ENCODE measurements at places on chromosomes 13 and 19.

GRCh38 chr13:75339635-75340374 is 142.2 kb downstream of the TBC1D4 start:
- DNase-seq = no peak

DNA sequence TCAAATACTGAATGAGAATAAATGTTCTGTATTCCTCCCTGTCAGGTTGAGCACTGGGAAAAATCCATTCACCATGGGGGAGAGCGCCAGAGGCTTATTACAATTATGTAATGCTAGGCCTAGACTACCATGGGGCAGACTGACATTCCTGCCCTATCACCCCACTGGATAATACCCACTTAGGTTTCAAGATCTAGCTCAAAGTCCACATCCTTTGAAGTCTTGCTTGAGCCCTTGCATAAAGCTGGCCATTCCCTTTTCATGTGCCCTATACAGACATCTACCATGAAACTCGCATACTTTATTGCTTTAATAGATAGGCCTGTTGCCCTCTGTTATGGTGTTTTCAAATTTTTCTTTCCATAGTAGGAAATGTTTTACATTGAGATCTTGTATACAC is 149.3 kb downstream of the RGCC start:
- no peak for DNase-seq

GRCh38 chr13:30037306-30037705 is 186.9 kb upstream of the UBL3 start:
- DNase-seq = no peak

DNA sequence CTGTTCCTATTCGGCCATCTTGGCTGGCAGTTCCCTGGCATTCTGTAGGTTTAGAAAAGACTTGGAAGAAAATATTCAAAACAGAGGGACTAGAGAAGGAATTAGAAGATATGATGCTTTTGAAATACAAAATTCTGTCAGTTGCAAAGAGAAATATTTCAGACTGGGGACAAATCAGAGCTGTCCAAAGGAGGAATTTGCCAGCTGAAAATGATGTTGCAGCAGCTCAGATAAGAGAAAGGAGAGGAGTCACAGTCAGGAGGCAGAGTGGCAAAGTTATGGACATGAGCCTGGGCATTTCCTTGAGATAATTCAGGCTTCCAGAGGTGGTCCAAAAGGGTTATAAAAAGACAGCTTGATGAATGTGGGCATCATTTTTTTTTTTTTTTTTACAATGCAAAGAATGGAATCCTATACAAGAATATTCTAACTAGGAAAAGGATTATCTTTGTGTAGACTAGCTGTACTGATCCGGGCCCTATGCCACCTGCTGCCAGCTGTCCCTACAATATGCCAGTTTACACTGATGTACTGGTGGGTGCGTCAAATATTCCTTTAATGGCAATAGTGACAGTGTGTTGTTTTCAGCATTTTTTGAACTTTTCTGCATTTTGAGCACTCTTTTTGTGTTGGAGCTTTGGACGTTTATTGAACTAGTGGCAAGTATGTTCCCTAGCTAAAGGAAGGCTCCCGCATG is 31.8 kb upstream of the CBY2 start:
- no peak for DNase-seq

DNA sequence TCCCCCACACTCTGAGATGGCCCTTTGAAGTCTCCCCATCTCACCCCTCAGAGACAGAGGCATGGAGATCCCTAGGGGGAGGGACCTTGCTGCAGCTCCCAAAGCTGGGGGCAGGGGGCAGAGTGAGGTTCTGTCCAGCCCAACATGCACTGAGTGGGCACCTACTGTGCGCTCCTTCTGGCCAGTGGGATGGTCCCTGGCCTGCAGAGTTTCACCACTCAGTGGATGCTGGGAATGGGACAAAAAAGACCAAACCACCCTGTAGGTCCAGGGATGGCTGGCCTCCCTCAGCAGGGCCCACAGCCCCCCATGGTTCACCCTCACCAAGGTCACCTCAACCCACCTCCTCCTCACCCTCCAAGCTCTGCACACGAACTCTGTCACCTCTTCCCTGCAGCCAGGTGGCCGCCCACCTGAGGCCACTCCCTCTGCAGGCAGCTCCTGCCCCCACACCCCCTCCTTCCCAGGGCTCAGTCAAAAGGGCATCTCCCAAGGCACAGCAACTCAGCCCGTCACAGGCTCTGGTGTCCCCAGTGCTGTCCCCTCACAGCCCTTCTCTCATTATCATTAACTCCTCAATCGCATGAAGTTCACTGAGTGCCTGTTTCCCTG is 16.1 kb downstream of the CEACAM21 start:
- DNase-seq = no peak

DNA sequence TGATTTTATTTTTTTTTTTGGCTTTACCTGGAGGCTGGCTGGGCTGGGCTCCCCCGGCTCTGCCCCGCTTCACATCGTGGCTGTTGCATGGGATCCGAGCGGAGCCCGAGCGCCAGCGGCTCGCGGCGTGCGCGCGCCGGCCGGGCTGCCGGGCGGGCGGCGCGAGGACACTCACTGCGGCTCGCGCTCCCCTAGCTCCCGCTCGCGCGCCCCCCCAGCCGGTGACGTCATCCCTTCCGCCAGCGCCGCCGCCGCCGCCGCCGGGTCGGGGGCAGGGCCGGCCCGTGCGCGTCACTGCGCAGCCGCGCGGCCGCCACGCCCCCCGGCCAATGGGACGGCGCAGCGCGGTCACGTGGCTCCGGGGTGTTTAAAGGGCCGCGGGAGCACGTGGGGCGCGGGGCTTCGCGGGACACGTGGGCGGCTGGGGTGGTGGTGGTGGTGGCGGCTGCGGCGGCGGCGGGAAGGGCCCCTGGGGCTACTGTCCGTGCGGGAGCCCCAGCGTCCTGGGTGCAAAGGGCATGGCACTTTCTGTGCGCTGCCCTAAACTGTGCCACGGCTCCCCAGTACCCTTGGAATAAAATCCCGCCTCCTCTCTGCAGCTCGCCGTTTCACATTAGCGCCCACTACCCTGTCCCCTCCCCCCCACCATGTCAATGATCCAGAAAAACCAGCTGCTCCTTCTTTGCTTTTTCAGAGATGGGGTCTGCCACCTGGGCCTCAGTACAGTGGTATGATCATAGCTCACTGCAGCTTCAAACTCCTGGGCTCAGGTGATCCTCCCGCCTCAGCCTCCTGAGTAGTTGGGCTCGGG is at the start of gene PTPRS:
PTPRS (minus strand) TSS at position 176 of the 811 bp plus-strand sequence. CDS start 54,672 bp downstream, outside the sequence.
- peak; percentile 2 for DNase-seq

GRCh38 chr19:28898249-28898648 is 314.7 kb downstream of the UQCRFS1 start:
- DNase-seq = no peak

GRCh38 chr13:76214001-76214400 is 577.9 kb downstream of the LMO7 start:
- no peak for DNase-seq

GRCh38 chr13:32443111-32443510 is 15.2 kb upstream of the N4BP2L1 start:
- no peak for DNase-seq

GRCh38 chr13:52070929-52071523 is 46.5 kb downstream of the UTP14C start:
- DNase-seq = no peak

GRCh38 chr19:34243876-34244578 is 10.3 kb upstream of the GARRE1 start:
- no peak for DNase-seq

All from stimulated activated CD4-positive, alpha-beta T cell treated with anti-CD3 and anti-CD28 coated beads, Interleukin-1b, Interleukin-23, amount 100 ng/mL, for 1 hour (primary cell).